ENCODE measurements at places on chromosomes 5 and 9. TPM values are rescaled to one million over a fixed set of nuclear protein-coding genes. Genes with fewer than 3 reads are reported as not detected.

GRCh38 chr5:117327511-117327910 is 752.9 kb upstream of the SEMA6A start:
- DNase-seq, result no peak

DNA sequence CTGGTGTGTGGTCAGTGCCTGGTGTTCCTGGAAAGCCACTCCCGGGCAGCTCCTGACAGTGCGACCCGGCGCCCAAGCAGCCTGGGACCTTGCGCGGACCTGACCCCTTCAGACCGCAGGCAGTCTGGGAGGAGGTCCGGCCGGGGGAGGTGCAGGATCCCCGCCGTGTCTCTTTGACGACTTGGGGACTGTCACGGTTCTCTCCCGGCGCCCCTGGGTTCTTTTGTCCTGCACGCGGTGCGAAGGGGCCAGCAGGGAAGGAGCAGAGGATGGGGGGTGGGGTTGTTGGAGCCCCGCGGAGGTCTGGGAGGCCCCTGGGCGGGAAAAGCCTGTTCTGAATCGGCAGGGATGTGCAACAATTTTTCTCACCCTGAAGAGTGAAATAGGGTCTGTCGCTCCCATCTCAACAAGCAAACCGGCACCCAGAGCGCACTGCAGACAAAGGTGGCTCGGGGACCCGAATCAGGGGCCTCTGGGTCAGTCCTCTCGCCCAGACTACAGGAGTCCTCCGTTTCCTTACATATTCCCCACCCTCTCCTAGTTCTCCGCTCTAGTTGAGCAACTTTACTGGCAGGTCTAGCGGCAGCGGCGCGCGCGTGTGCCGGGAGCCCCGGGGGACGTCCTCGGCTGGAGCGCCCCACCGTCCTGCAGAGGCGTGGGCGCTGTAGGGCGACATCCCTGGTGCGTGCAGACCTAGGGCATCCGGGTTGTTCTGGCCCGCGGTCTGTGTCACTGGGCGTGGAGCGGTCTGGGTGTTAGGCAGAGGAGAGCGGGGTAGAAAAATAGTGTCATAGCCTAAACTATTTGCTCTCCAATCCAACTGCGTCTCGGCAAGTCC is 1.2 kb downstream of the VCAN start:
- DNase-seq, result peak; percentile 68

Gene GBGT1
- total RNA-seq, result 5.1 TPM

Gene FAM169A
- 1.8 TPM for total RNA-seq

GRCh38 chr9:137352511-137353222 is 50.6 kb upstream of the NRARP start:
- DNase-seq, result no peak

- DNase-seq, result no peak
These were observed 542 bp downstream of the FKBP15 start for GRCh38 chr9:113220467-113221002.

GRCh38 chr5:59097712-59098111 is 514.8 kb downstream of the RAB3C start:
- DNase-seq, result no peak

DNA sequence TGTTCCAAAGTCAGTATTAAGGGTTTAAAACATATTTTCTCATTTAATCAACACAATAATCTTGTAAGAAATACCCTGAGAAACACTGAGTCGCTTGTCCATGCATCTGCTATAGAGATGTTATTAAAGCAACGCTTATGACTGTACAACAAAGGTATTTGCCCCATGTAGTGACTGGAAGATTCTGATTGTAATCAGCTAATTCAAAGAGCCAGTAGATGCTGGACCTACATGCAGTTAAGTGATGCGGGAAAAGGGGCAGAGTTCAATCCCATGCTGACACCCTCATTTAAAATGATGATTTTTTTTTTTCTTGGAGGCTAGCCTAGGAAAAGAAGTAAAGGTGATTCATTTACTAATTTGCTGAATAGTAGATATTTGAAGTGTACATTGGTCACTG is 149.3 kb upstream of the MTAP start:
- no peak for DNase-seq

GRCh38 chr5:135324897-135325650 is 74.0 kb downstream of the MACROH2A1 start:
- DNase-seq, result no peak

DNA sequence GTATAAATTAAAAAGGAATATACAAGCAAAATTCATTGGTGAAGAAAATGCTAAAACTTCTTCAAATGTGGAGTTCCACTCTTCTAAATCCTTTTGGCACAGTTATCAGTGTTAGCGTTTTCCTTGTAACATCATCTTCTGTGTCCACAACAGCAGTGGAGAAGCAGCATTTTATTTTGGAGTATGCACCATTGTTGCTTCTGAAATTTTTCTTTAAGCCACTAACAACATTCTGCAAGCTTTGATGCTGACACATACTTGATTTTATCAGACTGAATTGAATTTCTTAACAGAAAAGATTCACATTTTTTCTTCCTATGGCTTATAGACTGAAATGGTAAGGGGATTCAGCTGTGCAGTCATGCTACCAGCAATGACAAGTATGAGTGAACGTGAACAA is 60.8 kb upstream of the PTGER4 start:
- DNase-seq, result peak; percentile 35

Gene CNTNAP3
- 18.9 TPM for total RNA-seq

Gene CER1
- not detected for total RNA-seq

DNA sequence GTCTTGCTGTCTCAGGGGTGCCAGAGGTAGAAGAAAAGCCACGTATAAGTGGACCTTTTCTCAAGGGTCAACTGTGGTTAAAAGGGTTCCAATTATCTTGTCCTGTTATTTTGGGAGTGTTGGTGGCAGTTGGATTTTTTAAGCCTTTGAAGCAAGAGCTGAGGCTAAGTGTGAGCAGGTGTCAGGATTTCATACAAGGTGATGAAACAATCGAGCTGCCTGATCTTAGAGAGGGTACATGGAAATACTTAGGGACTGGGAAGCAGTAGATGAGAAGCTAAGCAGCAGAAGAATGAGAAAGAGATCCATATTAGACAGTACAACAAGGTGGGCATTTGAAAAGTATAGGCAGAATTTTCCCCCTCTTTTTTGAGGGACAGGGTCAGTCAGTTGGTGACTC is 23.6 kb downstream of the FOCAD start:
- DNase-seq, result no peak

DNA sequence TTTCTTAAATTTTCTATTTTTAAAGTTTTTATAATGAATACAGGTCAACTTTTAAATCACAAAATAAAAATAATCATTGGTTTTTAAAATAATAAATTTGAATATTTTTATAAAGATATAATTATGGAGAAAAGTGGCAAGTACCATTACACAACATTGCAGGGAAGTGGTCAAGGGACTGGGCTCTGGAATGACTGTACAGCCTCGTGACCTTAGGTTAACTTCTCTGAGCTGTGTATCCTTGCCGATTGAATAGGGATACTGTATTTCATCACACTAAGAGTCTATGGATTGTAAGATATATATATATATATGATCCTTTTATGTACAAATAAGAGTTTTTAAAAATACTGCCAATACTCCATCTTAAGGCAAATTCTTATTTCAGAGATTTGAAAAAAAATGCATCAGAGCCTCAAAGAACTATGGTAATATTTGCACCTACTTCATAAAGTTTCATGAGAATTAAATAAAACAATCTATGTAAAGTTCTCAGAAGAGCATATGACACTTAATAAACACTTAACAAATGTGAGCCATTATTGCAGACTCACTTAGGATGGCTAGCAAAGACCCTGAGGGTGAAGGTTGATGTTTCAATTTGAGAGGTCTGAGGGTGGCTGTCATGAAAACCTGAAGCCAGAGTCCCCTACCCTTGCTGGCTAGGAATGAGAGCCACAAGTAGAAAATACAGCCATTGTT is 136.5 kb downstream of the CCDC192 start:
- no peak for DNase-seq
